ENCODE measurements at places on chromosomes 12 and 14. TPM values are rescaled to one million over a fixed set of nuclear protein-coding genes. Genes with fewer than 3 reads are reported as not detected.

- DNase-seq, result no peak
Observed at GRCh38 chr12:110555577-110556406, 27.3 kb downstream of the PPTC7 start.

DNA sequence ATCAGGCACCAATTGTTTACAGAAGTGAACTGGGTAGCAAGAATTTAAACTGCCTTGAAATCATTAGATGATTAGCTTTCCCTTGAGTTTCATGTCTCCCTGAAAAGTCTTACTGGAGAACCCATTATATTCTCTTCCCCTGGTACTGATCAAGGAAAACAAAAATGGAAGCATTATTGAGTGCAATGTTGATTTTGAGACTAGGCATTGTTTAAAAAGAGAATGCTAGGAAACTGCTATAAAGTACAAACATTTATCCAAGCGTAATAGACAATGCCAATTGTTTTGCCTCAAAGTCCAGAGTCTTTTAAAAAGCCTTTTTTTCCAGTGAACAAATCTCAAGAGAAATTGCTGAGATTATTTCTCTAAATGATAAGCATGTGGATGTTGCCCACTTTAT lies 197.0 kb downstream of the CCER1 start:
- no peak for DNase-seq

DNA sequence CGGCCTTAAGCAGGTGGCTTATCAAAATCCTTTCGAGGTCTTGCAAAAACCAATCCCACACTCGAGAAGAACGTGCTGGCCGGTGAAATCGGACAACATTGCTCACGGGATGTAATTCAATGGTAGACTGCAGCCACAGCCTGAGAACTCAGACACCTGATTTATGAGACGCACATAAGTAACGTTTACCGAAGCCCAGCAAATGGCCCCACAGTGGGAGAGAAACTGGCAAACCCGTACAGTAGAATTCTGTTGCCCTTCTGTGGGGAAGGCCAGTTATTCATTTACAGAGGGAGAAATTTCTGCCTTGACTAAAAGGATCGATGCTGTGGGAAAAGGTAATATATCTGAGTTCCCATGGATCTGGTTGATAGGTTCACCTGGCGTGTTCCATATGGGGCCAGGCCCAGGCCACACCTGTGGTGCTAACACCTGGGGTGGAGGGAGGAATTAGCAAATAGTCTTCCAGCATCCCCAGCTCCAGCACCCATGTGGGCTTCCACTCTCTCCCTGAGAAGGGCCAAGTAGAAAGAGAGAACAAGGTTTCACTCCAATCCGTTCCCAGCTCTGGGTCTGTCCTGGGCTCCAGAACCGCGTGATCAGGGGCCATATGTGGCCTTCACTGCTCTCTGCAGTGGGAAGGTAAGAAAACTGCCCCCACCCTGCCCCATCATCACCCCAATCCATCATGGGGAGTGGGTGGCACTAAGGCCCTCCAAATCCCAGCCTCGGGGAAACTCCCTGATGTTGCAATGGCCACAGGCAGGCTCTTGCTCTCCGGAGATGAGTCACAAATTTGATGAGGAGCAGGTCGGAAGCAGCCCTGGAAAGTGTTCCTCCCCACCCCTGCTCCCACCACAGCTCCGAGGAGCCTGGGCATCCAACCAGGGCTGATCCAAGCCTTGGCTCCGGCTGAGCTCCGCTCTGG lies 12.7 kb downstream of the BDKRB1 start:
- no peak for DNase-seq

The DNAJC22 gene
- 18.4 TPM for polyA plus RNA-seq

- DNase-seq, result no peak
Observed at GRCh38 chr12:124836759-124837158, 26.9 kb downstream of the SCARB1 start.

GRCh38 chr14:57378661-57379060 lies 11.7 kb upstream of the NAA30 start:
- DNase-seq, result no peak

DNA sequence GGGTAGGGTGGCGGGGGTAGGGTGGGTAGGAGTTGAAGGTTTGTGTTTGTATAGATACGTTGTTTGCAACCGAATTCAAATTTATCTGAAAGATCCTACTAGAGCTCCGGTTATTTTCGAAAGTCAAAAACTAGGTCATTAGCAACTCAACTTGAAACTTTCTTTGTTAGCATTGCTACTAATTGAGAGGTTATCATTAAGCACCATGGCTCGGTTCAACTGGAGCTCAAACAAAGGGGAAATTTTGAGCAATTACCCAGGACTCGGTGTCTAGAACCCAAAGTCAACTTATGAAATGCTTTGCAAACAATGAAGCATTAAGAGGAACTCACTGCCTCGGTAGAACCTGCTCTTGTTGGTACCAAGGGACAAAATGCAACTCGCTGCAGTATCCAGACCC lies 207.7 kb downstream of the BCAT1 start:
- no peak for DNase-seq

DNA sequence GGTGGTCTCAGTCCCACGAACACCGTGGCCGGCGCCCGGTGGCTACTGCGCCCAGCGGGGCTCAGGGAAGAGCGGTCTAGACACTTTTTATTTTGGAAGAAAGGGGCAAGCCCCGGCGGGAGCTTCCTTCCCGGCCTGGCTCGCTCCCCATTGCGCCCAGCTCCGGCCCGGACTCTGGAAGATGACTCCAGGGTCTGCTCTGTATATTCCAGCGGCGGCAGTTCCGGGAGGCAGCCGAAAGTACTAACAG lies 225.1 kb upstream of the CRY1 start:
- DNase-seq, result peak; percentile 30

DNA sequence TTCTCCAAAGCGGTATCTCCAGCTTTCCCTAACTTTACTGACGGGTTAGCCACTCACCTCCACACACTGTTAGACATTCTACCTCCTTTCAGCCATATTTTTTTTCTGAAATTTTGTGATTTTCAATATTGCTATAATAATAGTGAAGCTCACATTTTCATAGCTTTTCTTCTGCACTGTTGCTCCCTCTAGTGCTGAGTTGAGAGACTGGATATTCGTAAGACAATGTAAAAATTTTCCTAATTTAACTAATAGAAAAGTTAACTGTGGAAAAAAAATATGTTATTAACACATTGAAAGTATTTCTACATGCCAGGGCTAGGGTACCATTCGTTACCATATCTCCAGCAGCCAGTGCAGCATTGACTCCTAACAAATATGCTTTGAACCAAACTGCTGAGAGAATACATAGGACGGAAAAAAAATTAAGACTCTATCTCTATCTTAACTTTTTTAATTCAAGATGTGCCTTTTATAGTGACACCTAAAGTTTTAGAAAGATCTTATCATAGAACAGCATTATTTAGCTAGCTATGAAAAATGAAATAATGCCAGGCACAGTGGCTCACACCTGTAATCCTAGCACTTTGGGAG lies 48.7 kb upstream of the ABCC9 start:
- DNase-seq, result no peak

The YAF2 gene
- polyA plus RNA-seq, result 26.2 TPM

DNA sequence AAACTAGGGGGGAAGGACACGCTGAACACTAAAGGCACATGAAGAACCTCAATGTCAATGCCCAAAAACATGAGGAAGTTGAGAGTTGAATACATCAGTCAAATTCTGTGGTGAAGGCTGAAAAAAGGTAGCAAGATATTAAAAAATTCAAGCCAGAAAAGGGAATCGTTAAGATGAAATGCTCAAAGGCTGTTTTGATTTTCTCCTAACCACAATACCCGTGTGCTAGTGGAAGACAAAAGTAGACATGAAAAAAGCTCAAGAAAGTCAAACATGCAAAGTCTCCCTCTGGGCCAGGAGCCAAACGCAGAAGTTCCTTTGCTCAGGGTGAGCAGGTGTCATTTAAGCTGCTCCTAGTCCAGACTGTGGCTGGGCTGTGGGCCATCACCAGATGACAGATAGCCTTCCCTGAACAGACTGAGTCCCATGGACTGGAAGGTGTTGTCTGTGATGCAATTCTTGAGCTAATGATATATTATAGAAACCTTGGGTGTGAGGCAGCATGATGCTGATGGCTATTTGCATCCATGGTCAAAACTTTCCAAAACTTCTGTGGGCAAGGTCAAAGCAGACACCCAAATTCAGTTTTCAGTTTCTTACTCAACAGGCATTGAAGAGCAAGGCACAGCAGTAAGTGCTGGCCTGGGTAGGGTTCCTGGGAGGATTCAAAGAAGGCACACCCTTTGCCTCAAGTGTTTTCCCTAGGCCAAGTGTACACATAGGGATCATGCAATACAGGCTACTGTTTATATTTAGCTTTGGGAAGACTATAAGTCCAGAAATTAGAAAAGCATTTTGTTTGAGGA lies 81.6 kb downstream of the MYRFL start:
- no peak for DNase-seq

DNA sequence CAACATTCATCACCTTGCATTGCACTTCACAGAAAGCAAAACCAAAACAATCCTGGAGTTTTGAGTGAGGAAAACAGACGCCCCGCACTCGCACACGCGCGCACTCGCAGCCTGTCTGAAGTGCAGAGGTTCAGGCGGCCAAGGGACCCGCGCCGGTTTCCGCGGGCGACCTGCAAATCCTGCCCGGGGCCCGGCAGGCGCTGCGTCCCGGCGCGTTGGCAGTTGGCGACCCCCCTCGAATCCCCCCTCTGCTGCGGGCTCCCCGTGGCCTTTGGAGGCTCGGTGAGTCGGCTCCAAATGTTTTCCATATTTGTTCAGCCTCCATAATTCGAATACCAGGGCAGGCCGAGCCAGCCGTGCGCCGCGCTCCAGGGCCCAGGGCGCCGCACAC lies at the start of gene SSPN:
Gene SSPN, plus strand, starts transcription at position 324 of the 391 bp plus-strand sequence. CDS start 100 bp downstream, outside the sequence.
- DNase-seq, result no peak

The SSPN gene
- 17.7 TPM for polyA plus RNA-seq

GRCh38 chr12:113292091-113292490 lies 42.8 kb downstream of the SLC8B1 start:
- DNase-seq, result no peak

- DNase-seq, result no peak
Observed at GRCh38 chr14:36747411-36748184, 85.9 kb downstream of the PAX9 start.

DNA sequence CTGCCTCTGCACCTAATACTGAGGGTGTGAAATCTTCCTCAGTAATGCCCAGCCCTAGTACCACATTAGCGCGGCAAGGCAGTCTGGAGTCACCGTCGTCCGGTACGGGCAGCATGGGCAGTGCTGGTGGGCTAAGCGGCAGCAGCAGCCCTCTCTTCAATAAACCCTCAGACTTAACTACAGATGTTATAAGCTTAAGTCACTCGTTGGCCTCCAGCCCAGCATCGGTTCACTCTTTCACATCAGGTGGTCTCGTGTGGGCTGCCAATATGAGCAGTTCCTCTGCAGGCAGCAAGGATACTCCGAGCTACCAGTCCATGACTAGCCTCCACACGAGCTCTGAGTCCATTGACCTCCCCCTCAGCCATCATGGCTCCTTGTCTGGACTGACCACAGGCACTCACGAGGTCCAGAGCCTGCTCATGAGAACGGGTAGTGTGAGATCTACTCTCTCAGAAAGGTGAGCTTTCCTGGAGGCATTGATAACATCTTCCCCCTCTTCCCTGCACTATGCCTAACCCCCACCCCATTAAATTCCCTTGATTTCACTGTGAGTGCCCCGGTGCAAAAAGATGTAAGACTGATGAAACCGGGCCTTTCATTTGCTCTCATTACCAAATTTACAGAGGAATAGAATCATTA lies 291.4 kb downstream of the NAV3 start:
- DNase-seq, result no peak

The GALNT9 gene
- 12.7 TPM for polyA plus RNA-seq

The TMEM253 gene
- polyA plus RNA-seq, result 1.6 TPM

The FUT8 gene
- 19.5 TPM for polyA plus RNA-seq

The CLEC4C gene
- 0.16 TPM for polyA plus RNA-seq
